ENCODE measurements at places on chromosomes 3 and 15.

- peak; percentile 70 for DNase-seq
Observed at GRCh38 chr15:82832601-82833361, 23.4 kb downstream of the WHAMM start.

- DNase-seq = no peak
Observed at GRCh38 chr3:51679777-51680176, 8.7 kb downstream of the TEX264 start.

DNA sequence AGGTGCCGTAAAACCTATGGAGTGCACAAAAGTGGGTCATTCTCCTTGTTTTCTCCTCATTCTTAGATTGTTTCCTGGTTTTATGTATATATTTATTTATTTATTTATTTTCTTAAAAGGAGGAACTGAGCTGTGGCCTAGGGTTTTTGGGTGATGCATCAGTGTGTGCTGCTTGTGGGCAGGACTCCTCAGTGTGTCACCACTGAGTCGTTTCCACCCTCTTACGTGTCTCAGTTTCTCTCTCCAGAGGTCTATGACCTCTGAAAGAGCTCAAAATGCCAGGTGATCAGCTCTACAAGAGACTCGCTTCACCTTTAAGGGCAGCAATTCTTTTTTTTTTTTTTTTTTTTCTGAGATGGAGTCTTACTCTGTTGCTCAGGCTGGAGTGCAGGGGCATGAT is 72.9 kb downstream of the CD200 start:
- DNase-seq = no peak

DNA sequence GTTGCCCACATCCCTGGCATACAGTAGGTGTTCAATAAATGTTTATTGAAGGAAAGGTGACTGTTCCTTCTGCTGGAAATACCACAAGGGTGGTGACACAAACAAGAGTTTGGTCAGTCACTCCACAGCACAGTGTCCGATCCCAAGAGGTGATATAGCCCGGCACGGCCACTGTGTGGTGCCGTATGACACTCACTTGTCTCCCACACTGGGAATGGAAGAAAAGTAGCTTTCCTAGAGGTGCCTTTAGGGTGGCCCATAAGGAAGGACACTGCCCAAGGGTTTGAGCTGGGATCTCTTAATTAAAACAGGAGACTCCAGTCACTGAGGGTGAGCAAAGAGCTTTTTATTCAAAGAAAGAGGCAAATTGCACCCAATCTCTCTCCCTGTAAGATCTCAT is 40.5 kb downstream of the TGM4 start:
- DNase-seq = no peak

- no peak for DNase-seq
Observed at GRCh38 chr3:134375582-134376384, 1.5 kb upstream of the AMOTL2 start.

GRCh38 chr3:55329849-55330248 is 157.3 kb downstream of the WNT5A start:
- peak; percentile 53 for DNase-seq

GRCh38 chr3:111846717-111847116 is 12.3 kb upstream of the PHLDB2 start:
- no peak for DNase-seq

- no peak for DNase-seq
Observed at GRCh38 chr15:45331972-45332371, 46.4 kb downstream of the GATM start.

GRCh38 chr3:189338366-189338765 is 166.6 kb downstream of the TPRG1 start:
- DNase-seq = no peak

- no peak for DNase-seq
Observed at GRCh38 chr3:46429671-46430070, 22.6 kb downstream of the CCRL2 start.
